HuH-7 (cell line): ENCODE measurements at places on chromosomes 11 and 22.

GRCh38 chr22:45917146-45917545 is 59.8 kb downstream of the WNT7B start:
- no peak for DNase-seq

GRCh38 chr22:31707519-31707918 is 42.4 kb downstream of the PRR14L start:
- DNase-seq: no peak

DNA sequence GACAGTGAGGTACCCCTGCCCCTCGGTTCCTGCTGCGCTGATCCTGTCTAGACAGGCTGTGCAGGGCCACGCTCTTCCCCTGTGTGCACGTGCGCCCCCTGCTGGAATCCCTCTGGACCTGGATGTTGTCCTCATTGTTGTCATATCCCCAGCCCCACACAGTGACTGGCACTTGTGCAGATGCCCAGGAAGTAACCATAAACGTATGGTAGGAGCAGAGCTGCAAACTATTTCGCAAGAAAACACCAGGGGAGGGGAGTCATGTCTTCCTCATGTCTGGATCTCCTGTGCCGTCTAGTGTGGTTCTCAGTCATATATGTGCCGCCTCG is 114.7 kb downstream of the CRYBB2 start:
- DNase-seq: peak; percentile 53

GRCh38 chr11:29119116-29119515 is 897.7 kb downstream of the KCNA4 start:
- no peak for DNase-seq

DNA sequence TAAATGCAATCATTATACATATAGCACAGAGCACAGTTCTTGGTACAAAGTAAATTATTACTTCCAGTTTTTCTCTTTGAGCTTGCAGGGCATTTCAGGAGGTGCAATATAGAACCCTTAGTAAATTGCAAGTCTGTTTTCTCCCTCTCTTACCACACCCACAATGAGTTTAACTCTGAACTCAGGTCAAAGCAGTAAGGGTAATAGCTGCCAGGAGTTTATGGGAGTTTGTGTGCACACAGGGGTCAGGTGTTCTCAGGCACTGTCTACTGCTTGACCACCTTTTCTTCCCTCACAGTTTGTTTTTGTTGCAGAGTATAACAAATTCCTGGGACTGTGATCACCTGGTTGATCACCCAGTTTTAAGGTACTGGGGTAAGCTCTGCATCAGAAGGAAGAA is 478.5 kb upstream of the TENM4 start:
- no peak for DNase-seq

- no peak for DNase-seq
Observed at GRCh38 chr22:50687829-50688228, 15.2 kb downstream of the SHANK3 start.

- DNase-seq: no peak
Observed at GRCh38 chr11:32311346-32312065, 123.8 kb downstream of the WT1 start.

DNA sequence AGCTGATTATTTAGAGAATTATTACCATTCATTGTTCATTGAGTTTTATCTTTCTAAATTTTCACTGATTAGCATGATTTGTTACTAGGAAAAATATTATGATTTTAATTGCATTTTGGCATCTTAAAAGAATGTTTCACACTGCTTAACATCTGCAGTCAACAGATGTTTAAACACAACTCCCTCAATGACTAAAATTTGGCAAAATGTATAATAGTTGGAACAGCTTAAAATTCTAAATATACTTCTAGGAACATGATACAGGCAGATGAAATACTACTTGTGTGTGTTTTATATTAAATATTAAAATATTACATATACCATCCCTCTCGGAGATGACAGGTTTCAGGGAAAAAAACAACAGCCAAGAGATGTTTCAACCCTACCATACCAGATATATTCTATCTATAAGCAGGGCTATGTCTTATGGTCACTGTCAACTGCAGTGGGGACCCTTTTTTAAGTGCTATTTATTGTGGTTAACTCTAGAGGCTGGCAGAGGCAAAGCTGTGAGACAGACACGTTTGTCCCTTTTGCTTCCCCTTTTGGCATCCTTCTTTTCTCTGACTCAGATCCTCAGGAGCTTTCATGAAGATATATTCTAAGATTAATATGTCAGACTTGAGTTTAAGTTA is 81.9 kb downstream of the BDNF start:
- DNase-seq: no peak

GRCh38 chr11:223026-223789 is 12.9 kb downstream of the SIRT3 start:
- DNase-seq: no peak
